ENCODE measurements at places on chromosomes 16 and 17.

- no peak for DNase-seq
These were observed 19.1 kb downstream of the ZFHX3 start for GRCh38 chr16:73028721-73029361.

DNA sequence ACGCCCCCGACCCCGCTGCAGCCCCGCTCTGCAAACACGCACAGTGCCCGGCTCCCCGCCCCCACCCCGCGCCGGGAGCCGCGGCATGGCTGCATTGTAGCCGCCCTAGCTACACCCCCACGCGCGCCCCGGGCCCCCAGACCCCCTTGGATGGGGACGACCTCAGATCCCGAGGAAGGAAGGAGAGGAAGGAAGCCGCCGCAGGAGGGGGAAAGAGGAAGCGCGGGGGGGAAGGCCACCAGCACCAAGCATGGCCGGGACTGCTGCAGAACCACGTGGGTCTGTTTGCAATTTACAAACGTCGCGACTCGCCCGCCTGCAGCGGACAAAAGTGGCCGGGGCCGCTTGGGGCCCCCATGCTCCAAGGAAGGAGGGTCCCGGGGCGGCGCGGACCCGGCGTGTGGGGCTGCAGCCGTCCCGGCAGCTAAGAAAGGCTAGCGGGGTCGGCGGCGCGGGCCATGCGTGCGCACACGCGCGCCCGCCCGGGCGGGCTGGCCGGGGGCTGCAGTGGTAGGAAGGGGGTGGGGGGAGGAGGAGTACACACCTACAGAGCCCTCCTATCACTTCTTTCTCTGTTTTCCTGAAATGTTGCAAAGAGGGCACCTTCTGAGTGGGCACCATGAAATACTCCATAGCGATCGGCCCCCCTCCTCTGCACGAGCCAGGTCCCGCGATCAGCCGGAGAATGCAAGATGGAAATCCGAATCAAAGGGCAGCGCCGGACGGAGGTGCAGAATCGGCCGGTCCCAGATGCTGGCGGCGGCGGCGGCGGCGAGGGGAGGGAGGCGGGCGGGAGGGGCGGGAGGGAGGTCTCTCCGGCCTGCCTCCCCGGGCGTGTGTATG lies 488 bp downstream of the TFAP4 start:
- no peak for DNase-seq

DNA sequence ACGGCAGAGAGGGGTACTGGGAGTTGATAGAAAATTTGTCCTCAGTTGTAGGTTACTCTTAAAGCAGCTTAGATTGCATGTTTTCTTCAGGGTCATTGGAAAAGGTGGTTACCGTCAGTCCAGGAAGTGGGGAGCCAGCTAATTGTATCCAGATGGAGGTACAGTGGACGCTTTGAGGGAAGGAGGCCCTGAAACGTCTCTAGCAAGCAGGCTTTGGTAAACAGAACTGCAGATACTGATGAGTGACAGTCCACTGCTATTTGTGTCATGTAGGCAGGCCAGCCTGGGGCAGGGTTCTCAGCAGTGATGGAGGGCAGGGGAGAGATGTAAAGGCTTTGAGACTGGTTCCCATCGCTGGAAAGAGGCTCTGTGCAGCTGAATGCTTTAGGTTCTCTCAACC lies 30.2 kb upstream of the ST6GALNAC1 start:
- DNase-seq: no peak

DNA sequence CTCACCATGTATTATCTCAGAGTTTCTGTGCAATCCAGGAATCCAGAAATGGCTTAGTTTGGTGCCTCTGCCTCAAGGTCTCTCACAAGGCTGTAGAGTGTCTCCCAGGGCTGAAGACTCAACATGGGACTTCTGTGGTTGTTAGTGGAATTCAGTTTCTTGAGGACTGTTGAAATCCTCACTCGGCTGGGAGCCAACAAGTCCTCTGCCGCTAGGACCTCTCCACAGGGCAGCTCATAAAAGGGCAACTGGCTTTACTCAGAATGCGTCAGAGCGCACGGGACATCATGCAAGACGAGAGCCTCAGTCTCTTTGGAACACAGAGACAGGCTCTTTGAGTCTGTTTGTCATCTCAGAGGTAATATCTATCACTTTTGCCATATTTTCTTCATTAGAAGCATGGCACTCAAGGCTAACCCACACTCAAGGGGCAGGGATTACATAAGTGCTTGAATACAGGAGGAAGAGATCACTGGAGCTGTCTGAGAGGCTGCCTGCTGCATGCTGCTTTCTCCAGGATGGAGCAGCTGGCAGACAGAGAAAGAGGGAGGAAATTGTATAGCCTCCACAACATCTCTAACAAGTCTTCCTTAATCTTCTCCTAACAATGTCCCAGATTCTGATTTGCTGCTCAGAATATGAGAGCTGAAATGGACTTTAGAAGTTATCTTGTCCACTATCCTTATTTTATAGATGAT lies 97.5 kb upstream of the ASIC2 start:
- no peak for DNase-seq

- DNase-seq: no peak
These were observed 22.8 kb downstream of the TMEM204 start for GRCh38 chr16:1556254-1556653.

DNA sequence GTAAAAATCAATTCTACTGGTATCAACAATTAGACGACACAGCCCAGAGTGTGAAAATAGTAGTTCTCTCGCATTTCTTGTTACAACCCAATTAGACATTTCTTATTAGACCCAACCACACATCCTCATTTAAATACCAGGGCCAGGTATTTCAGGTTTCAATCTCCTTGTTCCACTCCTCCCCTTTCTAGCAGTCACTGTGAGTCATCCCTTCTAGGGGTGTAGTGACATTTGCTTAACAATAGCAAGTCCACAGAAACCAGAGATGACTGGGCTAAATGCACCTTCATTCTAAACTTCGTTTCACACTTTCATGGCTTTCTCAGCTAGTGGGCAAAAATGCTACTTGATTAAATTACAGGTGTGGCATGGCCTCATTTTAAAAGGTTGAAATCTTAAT lies 116.9 kb upstream of the CACNG3 start:
- DNase-seq: no peak

DNA sequence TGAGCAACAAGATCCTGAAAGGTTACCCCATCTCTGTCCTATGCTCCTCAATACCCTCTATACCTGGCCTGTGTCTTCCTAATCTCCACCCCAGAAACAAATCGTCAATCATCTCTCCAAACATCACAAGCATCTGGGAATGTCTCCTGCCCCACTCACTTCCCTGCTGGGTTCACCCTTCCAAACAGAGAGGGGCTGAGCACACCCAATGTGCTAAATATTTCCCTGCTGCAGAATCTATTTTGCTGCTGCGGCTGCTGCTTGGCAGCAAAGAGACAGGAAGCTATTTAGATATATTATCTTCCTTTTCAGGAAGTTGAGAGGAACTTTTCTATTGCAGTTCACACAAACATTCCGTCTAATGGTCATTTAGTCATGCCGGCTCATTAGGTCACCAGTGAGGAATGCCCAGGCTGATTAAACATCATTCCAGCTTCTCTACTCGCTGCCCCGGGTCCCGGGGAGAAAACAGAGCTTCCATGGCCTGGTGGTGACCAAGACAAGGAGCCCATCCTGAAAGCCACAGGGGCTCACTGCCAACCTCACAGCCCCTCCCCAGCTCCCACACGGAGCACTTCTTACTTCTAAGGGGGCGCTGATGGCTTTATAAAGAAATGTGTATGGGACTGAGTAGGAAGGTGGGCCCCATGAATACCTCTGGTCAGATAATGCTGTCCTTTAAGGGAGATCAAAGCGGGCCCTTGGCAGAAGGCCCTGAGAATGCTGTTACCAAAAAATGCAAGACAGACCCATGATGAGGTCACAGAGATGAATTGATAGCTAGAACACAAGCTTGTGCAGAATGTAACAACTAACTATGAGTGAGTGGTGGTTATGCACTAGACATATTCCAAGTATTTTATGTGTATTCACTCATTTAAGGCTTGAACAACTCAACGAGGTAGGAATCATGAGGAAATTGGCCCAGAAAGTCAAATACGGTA lies 218.3 kb downstream of the SOX9 start:
- DNase-seq: no peak

DNA sequence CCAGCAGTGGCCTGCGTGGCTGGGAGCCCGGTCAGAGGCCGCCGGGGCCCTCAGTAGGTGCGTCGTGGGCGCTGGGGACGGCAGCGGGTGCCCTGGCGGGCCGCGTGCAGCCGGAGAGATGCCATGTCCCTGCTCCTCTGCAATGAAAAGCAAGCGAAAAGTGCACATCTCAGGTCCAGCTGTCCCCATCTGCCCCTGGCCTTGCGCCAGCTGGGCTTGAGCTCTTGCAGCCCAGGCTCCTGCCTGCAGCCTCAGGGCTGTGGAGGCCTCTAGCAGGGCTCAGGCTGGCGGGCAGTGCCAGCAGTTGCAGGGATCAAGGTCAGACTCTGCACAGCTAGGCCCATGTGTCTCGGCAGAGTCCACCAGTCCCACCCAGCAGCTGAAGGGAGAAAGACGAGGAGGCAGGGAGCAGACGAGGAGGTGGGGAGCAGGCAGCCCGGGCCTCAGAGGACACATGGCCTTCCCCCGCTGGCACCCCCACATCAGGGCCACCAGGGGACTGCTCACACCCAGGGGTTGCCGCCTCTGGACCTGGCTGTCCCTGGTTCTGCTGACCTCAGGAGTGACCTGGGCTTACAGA lies 11.2 kb downstream of the SLC16A3 start:
- no peak for DNase-seq

- DNase-seq: no peak
These were observed 13.8 kb downstream of the AANAT start for GRCh38 chr17:76481071-76481655.

GRCh38 chr16:77434530-77435271 lies at the start of gene ADAMTS18:
TSS of gene ADAMTS18 (minus strand) at chr16:77435034. CDS start at chr16:77434695, 339 bp downstream.
- no peak for DNase-seq

- peak; percentile 47 for DNase-seq
These were observed 124.4 kb downstream of the SPACA3 start for GRCh38 chr17:33116021-33116551.

GRCh38 chr16:17397499-17397891 lies 73.3 kb downstream of the XYLT1 start:
- no peak for DNase-seq

DNA sequence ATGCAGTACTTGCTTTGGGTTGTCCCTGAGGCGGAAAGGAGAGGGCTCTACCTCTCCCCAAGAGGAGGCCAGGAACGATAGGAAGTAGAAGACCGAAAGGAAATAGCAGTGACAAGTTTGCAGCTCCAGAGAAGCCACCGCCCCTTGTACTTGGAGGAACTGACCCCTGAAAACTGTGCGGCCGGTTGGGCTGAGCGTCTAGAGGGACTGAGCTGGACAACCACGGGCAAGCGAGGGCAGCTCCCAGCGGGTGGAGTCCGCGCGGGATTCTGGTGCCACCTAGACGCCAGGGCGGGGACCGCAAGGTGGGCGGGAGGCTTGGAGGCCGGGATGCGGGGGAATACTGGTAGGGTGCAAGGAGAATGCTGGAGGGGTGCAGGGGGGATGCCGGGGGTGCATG lies 1.3 kb upstream of the SLC6A4 start:
- DNase-seq: no peak

GRCh38 chr17:77516902-77517301 lies 376.1 kb downstream of the SEC14L1 start:
- DNase-seq: no peak

GRCh38 chr16:71648162-71648561 lies 22.2 kb downstream of the MARVELD3 start:
- no peak for DNase-seq

GRCh38 chr17:22692066-22692805 lies 999.9 kb downstream of the KCNJ18 start:
- no peak for DNase-seq

DNA sequence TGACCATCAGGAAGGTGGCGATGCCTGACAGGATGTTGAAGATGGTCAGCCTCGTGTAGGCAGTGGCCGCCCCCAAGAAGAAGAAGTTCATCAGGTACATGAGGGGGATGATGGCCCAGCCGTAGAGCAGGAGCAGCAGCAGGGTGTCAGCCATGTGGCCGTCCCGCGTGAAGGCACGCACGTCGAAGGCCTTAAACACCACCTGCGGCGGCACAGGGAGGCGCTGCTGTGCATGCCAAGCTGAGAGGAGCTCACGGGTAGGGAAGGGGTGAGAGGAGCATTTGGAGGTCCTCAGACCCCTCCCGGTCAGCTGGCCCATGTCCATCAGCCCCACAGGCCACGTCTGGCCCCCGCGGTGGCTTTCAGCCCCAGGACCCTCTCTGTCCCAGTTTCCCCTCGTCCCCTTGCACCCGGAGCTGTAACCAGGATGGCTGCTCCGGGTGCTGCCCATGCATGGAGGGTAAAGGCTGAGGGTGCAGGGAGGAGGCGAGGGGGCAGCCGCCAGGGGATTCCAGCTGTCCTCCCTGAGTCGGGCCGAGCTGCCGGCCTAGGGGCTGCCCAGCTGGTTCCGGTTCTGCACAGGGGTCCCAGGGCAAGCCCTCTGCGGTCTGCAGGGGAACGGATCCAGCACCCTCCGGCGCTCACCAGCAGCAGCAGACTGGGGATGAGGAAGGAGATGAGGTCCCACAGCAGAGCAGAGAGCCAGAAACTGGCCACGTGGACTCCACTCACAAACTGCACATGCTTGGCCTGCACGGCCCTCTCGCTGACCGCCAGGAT lies 17.1 kb upstream of the RNPS1 start:
- DNase-seq: no peak

DNA sequence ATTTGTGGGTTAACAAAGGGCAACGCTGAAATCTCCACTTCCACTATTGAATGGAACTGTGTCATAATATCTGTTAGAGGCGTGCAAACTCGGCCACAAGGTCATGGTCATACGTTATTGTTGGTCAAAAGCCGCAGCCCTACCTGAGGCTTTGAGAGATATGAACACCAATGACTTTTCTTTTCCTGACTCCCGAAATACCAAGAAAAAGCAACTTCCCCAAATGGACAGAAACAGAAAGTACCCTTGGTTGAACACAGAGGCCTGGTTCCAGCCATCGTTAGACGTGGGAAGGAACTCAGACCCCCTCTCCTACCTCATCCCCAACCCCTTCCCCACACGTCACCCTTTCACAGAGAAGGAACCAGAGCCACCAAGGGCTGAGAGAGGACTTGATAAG lies 1.4 kb upstream of the PIK3R5 start:
- DNase-seq: no peak

- DNase-seq: no peak
These were observed 152.9 kb upstream of the PLCG2 start for GRCh38 chr16:81626181-81626674.

DNA sequence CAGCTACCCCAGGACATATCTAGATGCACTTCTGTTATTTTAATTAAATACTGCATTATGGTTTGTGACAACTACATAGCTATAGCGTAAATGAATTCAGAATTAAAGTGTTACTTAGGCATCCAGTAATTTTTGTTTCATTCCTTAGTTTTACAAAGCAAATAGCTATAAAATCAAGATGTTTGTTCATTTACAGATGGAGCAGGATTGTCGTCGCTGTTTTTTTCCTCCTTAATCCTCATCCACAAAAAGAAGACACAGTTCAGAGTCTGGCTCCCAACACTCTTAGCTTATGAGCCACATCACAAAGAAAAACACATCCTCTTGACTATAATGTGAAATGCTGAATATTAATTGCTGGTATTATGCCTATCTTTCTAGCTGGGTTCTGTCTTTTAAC lies 43.7 kb downstream of the SNX11 start:
- DNase-seq: no peak

GRCh38 chr16:59597269-59597668 lies 863.2 kb upstream of the GOT2 start:
- no peak for DNase-seq

- no peak for DNase-seq
These were observed 26.6 kb upstream of the NLRP1 start for GRCh38 chr17:5610956-5611355.

GRCh38 chr17:1122533-1123392 lies 57.0 kb downstream of the ABR start:
- DNase-seq: no peak

- DNase-seq: no peak
These were observed 119.8 kb downstream of the CCT6B start for GRCh38 chr17:34841467-34841866.

GRCh38 chr17:29068818-29069217 lies 25.9 kb downstream of the PIPOX start:
- no peak for DNase-seq

Measured in cerebellar nuclear complex (tissue), 1 donor.